Stimulated activated CD4-positive, alpha-beta T cell treated with anti-CD3 and anti-CD28 coated beads, TNF-alpha, amount 100 ng/mL, for 4 hours (primary cell): ENCODE measurements at places on chromosomes 11 and 22.

DNA sequence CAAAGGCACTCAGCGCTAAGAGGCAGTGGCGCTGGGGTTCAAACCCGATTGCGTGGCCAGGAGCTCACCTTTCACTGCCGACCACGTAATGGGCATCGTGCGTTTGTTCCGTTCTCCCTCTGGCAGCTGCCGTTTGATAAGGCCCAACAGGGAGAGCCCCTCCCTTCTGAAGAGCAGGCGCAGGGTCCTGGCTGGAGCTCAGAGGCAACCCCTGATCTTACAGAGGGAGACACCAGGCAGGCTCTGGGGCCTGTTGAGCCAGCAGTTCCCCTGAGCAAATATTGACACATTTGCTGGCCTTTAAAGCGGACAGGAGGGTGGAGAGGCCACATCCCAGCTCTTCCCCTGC lies 11.7 kb upstream of the C1QTNF6 start:
- no peak for DNase-seq

GRCh38 chr11:119839476-119840133 lies 110.6 kb upstream of the NECTIN1 start:
- DNase-seq = no peak

- DNase-seq = no peak
Measured at GRCh38 chr11:70147668-70148067, 55.4 kb upstream of the FADD start.

DNA sequence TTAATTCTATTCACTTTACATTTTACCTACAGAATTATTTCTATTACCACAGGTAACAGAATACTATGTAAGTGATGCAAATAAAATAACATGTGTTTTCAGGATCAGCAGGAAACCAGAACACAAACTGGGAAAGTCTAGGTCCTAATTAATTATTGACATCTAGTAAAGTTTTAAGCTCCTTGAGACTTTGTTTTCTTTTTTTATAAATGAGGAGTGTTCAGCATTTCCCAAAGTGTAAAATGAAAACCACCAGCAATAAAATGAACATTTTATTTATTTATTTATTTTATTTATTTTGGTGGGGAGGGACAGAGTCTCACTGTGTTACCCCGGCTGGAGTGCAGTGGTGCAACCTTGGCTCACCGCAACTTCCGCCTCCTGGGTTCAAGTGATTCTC lies 123.6 kb downstream of the ARHGAP42 start:
- no peak for DNase-seq

- peak; percentile 21 for DNase-seq
Measured at GRCh38 chr22:19986410-19987341, 29.9 kb downstream of the ARVCF start.

GRCh38 chr11:40569947-40570531 lies 889.4 kb downstream of the LRRC4C start:
- no peak for DNase-seq

GRCh38 chr22:28927630-28928029 lies 44.3 kb downstream of the ZNRF3 start:
- DNase-seq = no peak

DNA sequence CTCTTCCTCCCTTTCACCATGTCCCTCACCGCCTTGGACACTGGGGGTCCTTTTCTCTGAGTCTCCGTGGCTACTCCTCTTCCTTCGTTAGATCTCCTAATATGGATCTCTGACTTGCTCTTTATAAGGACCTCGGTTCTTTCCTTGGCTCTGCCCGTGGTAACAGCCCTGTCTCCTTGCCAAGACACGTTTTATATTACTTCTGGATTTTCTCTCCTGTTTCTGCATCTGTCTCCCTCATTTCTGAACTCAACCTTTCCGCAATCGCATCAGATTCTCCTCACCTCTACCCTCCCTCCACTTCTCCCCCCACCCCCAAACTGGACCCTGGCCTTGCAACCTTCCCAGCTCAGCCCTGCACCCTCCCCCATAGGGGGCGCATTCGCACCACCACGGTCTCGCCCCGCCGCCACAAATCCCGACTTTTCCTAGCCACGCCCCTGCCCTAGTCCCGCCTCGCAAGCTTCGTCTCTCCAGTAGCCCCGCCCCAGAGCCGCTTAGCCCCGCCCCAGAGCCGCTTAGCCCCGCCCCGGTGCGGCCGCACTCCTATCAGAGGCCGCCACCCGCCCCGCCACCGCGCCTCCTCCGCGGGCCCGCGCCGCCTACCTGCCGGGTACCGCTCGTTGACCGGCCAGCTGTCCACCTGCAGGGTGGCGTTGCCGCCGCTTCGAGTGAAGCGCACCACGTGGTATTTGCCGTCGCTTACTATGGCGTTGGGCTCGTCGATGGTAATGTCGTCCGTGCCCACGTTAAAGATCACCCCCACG lies 39.0 kb downstream of the SLC22A12 start:
- DNase-seq = no peak

- DNase-seq = no peak
Measured at GRCh38 chr11:27965559-27965958, 142.4 kb downstream of the KIF18A start.

- no peak for DNase-seq
Measured at GRCh38 chr22:40426594-40427333, 56.4 kb downstream of the SGSM3 start.

- no peak for DNase-seq
Measured at GRCh38 chr11:8442301-8442700, 151.7 kb downstream of the STK33 start.

- DNase-seq = no peak
Measured at GRCh38 chr11:68117853-68118470, 3.2 kb downstream of the CHKA start.

- DNase-seq = no peak
Measured at GRCh38 chr11:69486773-69487291, 5.4 kb downstream of the LINC01488 start.

DNA sequence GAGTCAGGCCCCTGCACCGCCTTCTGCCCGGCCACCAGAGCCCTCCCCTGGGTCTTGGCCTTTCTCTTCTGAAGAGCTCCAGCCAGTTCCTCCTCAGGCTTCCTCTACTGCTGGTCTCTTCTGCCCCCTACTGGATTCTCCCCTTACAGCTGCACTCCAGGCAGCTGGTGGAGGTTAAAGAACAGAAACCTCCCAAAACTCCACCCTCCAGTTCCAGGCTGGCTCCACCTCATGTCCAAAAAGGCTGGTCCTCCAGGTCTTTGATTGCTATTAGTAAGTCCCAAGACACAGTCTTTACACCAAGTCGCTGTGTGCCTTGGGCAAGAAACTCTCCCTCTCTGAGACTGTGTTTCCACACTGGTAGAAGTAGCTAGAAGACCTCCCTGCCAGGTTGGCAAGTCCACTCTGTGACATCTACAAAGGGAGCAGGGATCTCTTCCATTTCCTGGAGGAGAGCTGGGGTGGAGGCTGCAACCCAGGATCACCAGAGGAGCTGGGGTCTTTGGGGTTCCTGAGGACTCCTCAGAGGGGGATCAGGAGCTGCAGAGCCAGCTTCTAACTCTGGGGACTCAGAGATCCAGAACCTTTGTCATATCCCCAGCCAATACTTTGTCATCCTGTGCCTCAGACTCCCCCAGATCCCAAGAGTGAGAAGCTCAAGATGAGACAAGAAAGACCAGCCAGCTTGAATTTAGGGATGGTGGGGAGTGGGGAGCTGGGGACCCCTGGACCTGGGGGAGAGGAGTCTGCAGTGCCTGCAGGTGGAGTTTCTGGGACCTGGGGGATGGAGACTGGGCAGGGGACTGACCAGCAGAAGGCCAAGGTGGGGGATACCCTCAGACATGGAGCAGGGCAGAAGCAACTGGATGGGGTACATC lies 3.4 kb upstream of the IGLL5 start:
- DNase-seq = peak; percentile 50

GRCh38 chr11:119700536-119701346 lies 28.3 kb downstream of the NECTIN1 start:
- DNase-seq = no peak

DNA sequence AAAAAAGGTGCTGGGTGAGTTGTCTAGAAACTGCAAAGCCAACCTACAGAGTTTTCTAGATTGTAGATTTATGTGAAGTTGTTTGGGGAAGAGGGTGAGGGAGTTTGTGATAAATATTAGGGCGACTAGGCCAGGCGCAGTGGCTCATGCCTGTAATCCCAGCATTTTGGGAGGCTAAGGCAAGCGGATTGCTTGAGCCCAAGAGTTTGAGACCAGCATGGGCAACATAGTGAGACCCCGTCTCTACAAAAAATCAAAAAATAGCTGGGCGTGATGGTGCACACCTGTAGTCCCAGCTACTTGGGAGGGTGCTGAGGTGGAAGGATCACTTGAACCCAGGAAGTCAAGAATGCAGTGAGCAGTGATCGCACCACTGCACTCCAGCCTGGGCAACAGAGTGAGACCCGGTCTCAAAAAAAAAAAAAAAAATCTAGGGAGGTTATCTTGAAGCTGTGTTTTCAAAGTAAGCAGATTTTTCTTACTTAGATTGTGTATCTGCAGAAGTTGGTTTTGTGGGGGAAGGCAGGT lies 844 bp downstream of the APOL6 start:
- DNase-seq = no peak

GRCh38 chr11:16297332-16297731 lies 59.0 kb downstream of the SOX6 start:
- DNase-seq = no peak

- DNase-seq = no peak
Measured at GRCh38 chr11:79672786-79673185, 232.0 kb upstream of the TENM4 start.

GRCh38 chr22:34072585-34072984 lies 152.3 kb upstream of the LARGE1 start:
- no peak for DNase-seq

DNA sequence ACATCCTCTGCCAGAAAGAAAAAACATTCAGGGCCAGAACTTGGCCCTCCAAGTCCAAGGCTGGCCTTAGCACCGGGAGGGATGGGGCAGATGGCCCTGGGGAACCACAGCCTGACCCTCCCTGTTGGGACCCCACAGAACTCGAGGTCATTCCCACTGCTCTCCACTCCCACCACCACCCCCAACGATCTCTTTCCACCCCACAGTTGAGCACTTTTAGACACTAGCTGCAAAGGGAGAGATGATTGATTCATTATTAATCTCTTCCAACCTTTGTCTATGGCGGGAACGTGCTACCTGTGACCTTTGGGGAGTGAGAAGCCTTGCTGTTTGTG lies 869.7 kb downstream of the BRD1 start:
- no peak for DNase-seq

- no peak for DNase-seq
Measured at GRCh38 chr11:87260811-87261210, 223.1 kb downstream of the TMEM135 start.

DNA sequence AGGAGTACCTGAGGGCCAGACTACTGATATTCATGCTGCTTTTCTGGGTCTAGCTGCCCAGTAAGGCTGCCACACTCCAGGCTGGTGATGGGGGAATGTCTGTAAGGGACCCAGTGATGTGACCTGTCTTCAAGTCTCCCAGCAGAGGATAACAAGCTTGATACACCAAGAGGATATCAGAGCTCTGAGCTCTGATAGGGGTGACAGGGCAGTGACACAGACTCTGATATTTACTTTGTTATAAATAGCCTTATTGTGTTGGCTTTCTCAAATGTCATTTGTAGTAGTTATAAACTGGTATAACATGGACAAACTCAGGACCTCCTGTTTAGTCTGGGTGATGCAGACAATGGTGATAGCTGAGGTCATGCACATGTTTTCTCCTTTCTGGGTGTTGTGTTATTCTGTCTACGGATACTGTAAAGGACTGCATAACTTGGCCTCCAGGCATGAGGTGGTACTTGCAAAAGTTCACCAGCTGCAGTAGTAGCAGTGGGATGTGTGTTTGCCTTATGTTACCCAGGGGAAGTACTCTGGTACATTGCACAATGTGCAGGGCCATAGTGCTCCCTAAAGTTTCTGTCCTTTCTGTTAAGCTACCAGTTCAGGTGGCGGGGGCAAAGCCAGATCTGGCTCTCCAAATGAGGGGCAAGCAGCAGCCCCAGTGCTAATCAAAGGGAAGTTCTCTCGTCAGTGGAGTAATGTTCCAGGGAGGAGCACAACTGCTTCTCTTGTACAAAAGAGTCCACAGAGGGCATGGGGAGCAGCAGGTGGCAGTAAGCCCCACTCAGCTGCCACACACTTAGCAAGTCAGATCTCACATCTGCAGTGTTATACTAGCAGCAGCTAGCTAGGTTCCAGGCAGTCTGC lies 812.2 kb downstream of the JRKL start:
- DNase-seq = no peak

- no peak for DNase-seq
Measured at GRCh38 chr11:128705124-128705920, 11.4 kb downstream of the FLI1 start.

GRCh38 chr11:18105086-18105801 lies 638 bp downstream of the SAAL1 start:
- DNase-seq = no peak

DNA sequence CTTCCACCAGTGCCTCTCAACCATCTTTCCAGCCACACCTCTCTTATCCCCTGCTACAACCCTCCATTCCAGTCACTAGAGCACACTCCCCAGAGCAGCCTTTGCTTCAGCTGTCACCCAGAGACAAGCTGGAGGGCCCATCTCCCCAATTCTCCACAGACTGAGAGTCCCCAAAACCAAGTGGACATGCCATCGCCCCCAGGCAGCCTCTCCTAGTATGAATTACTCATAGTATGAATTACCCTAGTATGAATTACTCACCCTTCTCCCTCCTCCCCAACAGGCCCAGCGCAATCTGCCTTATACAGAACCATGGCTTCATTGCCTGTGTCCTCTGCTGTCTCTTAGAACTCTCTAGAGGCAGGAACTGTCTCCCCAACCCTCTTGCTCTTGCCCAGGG lies 24.8 kb downstream of the MYH9 start:
- DNase-seq = no peak

DNA sequence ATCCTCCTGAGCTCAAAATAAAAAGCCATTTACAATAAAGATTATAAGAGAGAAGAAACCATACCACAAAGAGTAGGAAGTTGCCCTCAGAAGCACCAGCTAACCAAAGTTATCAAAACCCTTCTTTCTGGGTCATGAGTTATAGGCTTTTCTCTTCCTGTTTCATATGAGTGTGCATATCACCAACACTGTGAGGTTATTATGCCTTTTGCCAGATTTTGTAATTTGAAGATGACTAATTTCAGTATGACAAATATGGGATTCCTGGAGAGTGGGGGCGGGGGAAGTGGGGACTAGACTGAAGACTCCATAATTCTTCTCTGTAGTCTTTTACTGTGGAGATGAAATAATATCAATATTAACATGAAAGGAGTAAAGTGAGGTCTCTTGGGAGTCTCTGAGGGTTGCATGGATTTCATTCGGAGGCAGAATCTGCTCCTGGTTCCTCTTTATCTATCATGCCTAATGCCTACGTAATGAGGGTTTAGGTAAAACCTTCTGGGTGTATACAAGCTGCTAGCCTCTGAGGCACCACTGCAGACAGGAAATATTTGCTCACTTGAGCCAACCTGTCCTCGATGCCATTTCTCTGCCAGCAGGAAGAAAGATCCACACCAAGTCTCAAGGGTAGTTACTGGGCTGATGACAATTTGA lies 2.1 kb downstream of the LPXN start:
- peak; percentile 45 for DNase-seq
